Iris pigment epithelial cell (primary cell): ENCODE measurements at places on chromosomes 2 and 18.

- peak; percentile 61 for DNase-seq
Measured at GRCh38 chr18:33440060-33441043, at the start of gene CCDC178. TSS of gene CCDC178 (minus strand) at chr18:33440721. CDS start at chr18:33412088, 28,633 bp downstream.

DNA sequence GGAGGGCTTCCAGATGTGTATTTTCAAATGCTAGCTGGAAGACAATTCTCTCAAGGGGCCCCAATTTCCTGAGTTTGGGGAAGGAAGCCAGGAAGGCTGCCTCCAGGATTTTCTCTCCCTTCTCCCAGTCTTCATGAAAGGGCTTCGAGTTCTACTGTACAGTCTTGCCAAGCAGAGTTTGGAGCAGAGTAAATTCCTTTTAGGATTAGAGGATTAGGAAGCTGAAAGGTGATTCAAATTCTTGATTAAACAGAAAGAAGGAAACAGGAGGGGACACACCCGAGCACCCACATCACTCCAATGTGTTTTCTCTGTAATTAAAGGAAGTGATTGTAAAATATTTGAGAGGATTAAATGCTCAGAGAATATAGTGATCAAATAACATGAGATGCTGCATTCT is 217.8 kb downstream of the SETBP1 start:
- no peak for DNase-seq

GRCh38 chr18:79924814-79925731 is 26.4 kb downstream of the SLC66A2 start:
- no peak for DNase-seq

DNA sequence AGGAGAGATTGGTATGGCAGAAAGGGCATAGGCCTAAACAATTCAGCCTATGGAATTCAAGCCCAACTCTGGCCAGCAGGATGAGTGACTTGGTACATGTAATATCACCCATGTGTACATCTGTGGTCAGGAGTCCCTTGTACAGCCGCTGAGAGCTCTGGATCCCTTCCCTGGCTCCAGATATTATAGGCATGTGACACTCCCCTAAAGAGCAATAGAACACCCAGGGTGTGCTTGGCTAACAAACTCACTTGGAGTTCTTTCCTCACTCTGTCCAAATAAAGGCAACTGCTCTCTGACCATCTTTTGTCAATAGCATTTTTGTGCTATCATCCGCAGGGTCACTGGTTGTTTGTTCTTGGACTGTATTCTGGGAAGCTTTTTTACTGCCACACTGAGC is 197.4 kb upstream of the NCKAP5 start:
- DNase-seq = peak; percentile 24

DNA sequence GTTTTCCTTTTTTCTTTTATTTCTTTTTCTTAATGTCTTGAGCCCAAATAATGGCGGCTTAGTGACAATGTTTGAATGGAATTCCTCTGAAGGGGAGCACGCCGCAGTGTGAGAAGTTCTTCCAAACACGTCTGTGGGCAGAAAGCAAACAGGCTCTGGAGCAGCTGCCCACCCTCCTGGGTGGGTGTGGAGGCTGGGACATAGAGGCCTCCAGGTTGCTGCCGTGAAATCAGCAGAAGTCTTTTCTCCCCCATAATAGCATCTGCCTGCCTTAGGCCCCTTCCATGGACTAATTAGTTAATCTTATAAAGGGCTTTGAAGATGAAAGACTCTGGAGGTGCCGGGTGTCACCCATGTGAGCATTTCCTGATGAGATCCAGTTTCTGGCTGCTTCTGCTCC is 213.9 kb downstream of the SH3RF3 start:
- DNase-seq = no peak

DNA sequence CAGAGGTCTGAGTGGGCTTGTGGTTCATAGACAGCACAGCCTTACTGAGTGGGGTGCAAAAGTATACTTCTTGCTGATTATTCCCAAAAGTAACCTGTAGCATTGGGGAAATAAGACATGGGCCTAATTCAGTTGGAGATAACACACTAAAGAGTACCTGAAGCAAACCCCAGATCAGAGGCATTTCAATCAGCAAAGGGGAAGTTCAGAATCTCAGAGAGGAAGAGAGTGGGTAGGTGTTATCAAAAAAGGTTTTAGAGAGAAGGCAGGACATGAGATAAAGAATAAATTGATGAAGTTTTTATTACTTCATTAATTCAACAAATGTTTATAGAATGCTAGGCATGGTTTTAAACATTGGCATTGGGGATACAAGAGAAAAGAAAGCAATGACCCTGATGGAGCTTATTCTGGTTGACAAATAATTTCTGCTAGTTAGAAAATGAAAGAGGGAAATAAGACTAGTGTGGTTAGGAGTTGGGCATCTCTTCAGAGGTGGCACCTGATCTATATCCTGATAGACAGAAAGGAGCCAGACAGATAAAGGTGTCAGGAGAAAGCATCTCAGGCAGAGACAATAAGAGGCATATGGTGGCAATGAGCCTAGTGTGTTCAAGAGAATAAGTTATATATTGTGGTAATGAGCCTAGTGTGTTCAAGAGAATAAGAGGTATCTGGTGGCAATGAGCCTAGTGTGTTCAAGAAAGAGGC is 153.8 kb upstream of the SETBP1 start:
- no peak for DNase-seq
